ENCODE measurements at places on chromosomes 7 and 10.
A peak's percentile ranks its signal among the peaks of the same experiment; 100 is the strongest.

DNA sequence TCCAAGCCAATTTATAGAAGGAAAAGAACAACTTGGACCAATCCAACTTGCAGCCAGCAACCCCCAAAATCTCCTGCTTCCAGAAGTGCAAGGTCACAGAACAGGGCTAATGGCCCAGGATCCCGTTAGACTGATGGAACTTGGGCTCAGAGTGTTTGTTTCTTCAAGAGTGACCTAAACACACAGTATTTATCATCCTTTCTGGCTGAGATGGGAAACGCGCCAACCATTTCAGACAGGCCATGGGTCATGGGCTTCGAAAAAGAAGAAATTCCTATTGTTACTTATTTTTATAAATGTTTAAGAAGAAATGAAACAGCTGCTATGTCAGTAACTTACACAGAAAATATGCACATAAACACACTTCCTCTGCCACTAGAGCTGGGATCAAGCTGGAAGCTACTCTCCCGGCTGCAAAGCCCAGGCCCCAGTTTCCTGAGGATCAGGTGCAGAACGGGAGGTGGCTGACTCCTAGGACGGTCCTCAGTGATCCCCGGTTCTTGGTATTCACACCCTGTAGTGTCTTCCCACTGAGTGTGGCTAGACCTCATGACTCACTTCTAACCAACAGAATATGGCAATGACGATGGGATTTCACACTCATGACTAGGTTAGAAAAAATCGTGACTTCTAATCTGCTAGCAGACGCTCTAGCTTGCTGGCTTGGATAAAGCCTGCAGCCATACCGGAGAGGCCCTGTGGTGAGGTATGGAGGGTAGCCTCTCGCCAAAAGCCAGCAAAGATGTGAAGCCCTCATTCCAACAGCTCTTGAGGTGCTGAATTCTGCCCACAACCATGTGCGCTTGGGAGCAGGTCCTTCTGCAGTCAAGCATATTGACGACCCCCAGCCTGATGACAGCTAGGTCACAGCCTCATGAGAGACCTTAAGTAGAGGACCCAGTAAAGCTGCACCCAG lies 60.2 kb downstream of the CHST15 start:
- DNase-seq: peak; percentile 80

DNA sequence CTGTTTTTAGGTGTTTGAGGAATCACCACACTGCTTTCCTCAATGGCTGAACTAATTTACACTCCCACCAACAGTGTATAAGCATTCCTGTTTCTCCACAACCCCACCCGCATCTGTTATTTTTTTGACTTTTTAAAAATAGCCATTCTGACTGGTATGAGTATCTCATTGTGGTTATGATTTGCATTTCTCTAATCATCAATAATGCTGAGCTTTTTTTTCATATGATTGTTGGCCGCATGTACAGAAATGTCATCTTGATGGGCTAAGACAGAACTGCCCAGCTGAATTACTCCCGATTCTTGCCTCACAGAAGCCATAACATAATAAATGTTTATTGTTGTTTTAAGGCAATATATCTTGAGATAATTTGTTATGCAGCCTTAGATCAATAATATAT lies 93.1 kb upstream of the DKK1 start:
- no peak for DNase-seq

DNA sequence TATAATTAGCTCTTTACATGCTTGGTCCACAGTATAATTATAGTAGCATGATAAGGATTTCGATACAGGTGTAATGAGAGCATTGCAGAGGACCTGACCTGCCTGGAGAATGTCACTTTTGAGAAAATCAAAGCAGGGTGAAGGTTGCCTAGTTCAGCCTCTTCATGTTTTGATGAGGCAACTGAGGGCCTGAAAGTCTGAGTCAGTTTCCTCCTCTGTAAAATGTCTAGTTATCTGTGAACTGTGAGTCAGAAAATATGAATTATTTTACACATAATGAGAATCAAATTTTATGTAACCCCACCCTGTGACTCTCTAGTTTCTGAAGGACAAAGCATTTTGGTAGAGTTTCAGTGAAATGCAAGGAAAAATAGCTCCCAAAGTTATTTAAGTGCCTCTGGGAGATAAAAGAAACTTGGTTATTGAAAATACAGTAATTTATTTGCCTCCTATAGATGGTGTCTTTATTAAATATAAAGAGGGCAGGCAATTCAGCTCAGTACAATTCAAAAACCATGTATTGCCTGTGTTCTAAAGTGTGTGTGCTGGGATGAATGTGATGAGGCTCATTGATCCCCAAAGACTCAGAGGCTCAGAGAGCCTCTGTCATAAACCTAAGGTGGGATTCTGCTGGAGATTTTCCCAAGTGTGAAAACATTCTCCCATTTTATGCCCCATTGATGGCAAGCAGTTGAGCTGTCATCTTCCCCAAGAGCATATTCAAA lies 37.3 kb upstream of the SAMD9L start:
- DNase-seq: no peak

- DNase-seq: no peak
Observed at GRCh38 chr10:72001033-72001395, 36.8 kb downstream of the CHST3 start.

DNA sequence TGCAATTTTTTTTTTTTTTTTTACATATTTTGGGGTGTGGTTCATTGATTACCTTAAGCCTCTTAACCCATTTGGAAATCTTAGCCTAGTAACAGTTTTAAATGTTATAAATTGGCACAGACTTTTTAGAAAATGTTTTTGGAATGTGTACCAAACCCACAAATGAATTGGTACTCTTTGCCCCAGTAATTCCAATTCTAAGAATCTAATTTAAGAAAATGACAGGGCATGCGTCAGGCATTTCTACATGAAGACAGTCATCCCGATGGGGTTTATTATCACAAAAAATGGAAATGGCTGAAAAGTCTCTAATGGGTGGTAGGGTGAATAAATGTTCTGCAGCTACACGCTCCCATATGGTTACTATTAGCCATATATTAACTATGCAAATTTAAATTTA lies 54.9 kb downstream of the ITIH5 start:
- no peak for DNase-seq

GRCh38 chr10:118034791-118035261 lies 11.9 kb downstream of the RAB11FIP2 start:
- no peak for DNase-seq

GRCh38 chr7:50367570-50367969 lies 63.1 kb downstream of the IKZF1 start:
- no peak for DNase-seq

GRCh38 chr7:43669286-43670081 lies 59.8 kb downstream of the COA1 start:
- peak; percentile 52 for DNase-seq

GRCh38 chr10:61061923-61062504 lies 118.0 kb upstream of the RHOBTB1 start:
- DNase-seq: no peak

All from RCC 7860 (cell line).